ENCODE measurements at places on chromosomes 1 and 21.

- DNase-seq = peak; percentile 85
Measured at GRCh38 chr1:12124693-12125421, 41.9 kb upstream of the TNFRSF1B start.

GRCh38 chr1:116735246-116735645, 19.0 kb upstream of the CD2 start:
- DNase-seq = no peak

DNA sequence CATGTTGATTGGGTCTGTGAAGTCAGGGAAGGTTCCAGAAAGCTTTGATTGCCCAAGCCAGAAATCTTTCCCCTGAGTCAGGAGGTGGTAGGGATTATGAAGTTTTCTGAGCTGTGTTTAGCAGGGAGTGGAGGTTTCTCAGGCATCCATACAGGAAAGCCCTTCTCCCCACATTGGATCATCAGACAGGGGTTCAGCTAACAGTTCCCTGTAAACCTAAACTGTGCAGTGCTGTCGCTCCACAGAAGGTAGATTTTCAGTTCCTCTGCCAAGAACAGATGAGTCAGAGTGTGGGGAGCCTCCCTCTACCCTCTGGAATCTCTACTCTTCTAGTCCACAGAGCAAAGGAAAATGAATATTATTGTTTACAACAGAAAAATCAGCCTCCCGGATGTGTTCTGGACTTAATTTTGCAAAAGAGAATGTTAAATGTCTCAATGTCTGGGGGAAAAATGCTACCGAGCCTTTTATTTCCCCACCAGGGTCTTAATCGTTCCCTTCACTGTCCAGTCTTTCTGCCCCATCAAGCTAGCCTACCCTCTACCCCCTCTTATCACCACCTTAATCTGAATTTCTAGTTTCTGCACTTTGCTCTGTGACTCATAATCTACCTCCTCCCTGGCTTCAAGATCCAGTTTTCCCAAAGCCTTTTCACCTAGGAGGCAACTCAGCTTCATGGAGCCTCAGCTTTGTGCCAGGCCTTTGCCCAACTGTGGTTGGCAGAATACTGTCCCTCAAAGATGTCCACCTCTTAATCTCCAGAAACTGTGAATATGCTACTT, 355.6 kb downstream of the PRDM2 start:
- no peak for DNase-seq

- DNase-seq = no peak
Measured at GRCh38 chr1:210697185-210697584, 368.5 kb downstream of the HHAT start.

- no peak for DNase-seq
Measured at GRCh38 chr21:30674312-30674711, 31.6 kb downstream of the KRTAP20-3 start.

GRCh38 chr1:37901191-37901892, 42.0 kb upstream of the MTF1 start:
- DNase-seq = no peak

DNA sequence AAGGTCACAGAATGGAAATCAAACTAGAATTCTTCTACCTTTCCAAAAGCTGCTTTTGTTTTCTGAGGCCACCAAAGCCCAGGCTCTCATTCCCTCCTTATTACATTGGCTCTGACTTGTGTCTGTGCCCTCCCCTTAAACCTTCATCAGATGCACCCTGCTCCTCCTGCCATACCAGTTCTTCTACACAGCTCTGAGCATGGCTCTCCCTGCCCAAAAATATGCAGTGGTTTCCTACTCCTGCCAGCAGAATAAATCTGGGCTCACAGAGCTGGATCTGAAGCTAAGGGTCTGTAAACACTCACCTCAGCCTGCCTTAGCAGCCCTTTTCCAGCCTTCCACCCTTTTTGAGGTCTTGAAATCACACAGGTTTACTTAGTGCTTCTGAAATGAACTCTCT, 55.0 kb downstream of the TTC3 start:
- no peak for DNase-seq

GRCh38 chr1:48673332-48674105, 103.2 kb downstream of the BEND5 start:
- no peak for DNase-seq

DNA sequence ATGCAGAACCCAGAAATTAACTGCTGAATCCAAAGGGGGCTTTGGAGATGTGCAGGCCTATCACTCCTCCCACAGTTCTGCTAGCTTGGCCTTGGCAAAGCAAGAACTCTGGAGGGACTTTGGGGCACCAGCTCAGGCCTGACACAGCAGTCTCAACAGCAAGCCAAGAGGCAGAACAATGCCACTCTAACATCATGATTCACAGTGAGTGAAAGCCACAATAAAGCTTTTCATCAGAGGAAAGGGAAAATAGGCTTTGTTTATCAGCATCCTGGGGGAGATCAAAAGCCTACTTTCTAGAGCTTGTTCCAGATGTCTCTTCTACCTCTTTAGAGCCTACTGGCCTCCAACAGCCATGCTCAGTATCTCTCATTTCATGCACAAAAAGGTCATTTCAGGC, 283.4 kb downstream of the KCNH1 start:
- DNase-seq = no peak

- DNase-seq = no peak
Measured at GRCh38 chr1:43363283-43363934, 4.4 kb downstream of the ELOVL1 start.

DNA sequence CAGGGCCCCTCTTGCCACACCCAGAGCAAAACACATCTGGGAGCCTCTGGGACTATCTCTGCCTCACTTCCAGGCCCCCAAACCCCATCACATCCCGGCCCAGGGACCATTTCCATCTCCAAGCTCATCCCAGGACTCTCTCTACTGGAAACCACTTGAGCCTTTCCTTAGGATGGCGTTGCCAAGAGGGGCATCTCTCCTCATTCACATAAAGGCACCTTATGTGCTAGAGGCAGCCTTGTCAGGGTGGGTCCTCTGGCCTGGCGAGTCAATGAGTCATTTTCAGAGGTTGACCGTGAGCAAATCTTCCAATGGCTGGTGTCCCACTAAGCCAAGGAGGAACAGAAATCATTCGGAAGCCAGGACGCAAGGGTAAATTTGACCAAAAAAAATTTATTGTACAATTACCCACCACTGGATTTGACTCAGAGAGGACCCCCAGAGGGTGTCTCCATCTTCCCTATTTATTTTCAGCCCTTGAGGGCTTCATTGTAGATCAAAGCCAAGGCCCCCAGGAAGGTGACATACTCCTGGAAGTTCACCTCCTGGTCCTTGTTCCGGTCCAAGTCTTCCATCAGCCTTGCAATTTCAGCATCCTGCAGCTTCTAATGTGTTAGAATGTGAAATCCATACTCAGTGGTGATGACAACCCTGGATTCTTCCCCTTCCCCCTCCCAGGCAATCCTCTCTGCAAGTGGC, 1.4 kb downstream of the S100A6 start:
- no peak for DNase-seq

DNA sequence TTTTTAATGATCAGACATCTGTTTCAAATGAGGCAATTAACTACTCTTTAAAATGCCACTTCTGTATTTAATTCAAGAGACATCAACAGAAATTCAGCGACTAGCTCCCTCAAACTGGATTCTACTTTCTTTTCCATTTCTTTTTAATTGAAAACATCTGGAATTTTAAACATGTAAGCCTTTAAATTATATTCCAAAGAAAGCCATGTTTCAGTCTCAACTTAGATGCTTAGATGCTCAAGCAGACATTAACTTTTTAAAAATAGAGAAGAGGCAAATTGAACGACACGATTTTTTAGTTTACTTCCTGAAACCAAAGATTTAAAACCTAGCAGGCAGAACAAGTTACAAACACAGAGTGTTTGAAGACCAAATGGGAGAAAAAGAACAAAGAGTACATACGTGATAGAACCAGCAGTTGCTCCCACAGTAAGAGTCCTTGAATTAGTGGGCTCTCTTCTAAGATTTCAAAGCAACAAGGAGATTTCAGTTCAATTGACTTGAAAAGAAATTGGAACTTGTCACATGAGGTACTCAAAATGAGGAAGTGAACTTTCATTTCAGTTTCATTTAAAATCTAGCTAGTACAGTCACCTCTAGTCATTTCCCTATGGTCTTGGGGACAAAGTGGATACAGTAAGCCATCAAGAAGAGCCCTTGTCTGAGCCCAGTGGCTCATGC, at the start of gene CTSS:
CTSS (minus strand) TSS at position 483 of the 681 bp plus-strand sequence. CDS start 1,015 bp downstream, outside the sequence.
- peak; percentile 20 for DNase-seq

GRCh38 chr1:70586046-70586445, 175.0 kb downstream of the CTH start:
- no peak for DNase-seq

DNA sequence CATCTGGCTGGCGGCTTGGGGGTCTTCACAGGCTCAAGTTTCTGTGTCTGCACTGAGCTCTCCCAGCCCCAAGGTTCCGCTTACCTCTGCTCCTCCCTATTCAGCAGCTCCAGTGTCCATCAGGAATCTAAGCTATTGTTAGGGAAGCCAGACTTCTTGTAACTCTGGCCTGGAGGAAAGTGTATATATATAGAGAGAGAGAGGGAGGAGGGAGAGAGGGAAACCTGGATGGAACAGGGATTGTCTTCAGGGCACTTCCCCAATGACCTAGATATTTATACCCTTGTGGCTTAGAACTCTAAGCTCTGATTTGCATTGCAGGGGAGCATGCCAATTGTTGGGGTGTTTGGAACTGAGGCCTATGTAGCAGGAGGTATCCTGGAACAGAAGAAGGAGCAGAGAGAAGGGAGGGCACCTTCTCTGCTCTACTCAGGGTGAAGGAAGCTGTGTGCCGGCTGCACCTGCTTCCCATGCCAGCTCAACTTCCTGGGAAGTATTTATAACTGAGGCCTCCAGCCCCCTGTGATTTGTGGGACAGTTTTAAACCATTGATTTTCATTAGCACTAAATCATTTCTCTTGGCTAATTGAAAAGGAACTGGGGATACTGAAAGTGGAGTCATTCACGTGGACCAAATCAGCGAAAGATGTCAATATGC, 70.9 kb downstream of the NAV1 start:
- no peak for DNase-seq

DNA sequence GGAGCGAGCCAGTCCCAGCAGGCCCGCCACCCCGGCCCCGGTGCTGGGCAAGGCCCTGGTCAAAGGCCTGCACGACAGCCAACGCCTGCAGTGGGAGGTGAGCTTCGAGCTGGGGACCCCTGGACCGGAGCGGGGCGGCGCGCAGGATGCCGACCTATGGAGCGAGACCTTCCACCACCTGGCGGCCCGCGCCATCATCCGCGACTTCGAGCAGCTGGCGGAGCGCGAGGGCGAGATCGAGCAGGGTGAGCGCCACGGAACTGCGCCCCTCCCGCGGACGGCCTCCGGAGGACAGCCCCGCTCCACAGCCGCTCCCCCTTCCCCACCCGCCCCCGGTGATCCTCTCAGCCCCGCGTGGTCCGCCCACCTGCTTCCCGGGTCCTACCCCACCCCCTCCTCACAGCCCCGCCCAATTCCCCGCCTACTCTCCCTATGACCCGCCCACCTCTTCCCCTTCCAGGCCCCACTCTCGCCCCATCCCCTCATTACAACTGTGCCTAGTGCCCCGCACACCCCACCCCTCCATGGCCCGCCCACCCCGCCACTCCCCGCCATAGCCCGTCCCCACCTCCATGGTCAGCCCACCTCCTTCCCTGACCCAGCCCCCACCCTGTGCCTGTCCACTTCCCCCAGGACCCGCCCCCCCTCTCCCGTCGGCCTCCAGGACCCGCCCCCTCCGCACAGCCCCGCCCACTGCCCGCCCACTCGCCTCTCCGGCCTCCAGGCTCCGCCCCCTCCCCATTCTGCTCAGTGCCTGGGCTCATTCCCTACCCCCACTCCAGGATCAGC, 52.7 kb downstream of the VWA5B1 start:
- no peak for DNase-seq

DNA sequence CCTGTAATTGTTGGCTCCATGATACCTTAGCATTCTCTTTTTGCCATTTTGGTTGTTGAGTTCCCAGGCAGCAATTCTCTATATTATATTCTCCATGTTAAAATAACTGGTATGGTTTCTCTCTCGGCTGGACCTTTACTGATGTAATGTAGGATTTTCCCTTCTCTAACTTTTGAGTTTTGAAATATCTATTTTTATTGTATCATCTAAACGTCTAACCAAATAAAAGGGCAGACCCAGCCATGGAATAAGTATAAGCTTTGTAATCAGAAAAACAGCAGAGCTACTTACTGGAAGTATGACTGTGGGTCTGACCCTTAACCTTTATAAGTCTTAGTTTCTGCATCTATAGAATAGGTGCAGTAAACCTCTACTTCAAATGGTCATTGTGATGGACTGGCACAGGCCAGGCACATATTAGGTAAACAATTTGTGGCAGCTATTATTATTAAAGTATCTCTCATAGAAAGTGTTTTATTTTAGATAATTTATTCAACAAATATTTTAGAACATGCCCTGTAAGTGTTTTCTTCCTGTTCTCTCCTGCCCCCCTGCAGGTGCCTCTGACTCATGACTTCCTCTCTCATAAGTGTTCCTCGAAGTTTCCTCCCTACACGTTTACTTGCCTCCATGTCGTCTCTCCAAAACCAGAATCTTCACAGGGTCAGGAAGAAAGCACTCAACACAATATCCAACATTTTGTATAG, 224.9 kb upstream of the FGGY start:
- no peak for DNase-seq

- peak; percentile 11 for DNase-seq
Measured at GRCh38 chr21:36663033-36663855, 35.7 kb upstream of the SIM2 start.

DNA sequence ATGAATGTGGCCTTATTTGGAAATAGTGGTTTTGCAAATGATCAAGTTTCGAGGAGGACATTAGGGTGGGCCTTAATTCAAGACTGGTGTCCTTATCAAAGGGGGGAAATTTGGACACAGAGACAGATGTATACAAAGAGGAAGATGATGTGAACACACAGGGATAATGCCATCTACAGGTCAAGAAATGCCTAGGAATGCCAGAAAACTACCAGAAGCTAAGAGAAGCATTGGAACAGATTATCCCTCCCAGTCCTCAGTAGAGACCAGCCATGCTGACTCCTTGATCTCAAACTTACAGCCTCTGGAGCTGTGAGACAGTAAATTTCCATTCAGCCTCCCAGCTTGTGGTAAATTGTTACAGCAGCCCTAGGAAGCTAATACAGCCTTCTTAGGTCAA, 151.4 kb downstream of the PTGER3 start:
- no peak for DNase-seq

DNA sequence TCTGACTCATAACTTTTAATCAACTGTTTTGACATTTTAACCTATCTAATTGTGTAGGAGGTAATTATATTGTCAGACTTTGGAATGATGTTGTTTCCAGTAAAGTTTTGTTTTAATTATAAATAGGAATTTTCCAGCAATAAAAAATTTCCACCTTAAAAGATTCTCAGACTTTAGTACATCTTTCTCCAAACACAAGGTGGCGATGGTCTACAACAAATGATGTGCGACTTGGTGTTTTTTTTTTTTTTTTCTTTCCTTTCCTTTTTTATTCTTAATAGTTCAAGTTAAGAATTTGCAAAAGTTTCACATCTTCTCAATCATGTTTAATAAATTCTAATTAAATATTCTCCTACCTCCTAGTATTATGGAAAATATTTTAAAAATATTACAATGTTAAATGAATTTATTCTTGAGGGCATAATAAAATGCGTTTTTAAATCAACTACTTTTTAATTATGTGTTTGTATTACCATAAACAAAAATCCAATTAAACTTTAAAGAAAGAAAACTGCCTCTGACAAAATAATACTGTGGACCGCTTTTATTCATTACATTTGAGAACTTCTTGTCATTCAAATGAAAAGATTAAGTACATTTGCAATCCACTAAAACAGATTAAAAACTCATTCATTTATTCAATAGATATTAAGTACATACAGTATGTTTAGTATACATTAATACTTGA, 4.4 kb upstream of the ADAMTS1 start:
- DNase-seq = peak; percentile 83

GRCh38 chr1:191519519-191519918, 638.7 kb upstream of the RGS18 start:
- DNase-seq = no peak
